Stimulated activated CD4-positive, alpha-beta T cell treated with anti-CD3 and anti-CD28 coated beads, Interleukin-15, amount 100 ng/mL, for 24 hours (primary cell): ENCODE measurements at places on chromosomes 3 and 15.
A peak's percentile ranks its signal among the peaks of the same experiment; 100 is the strongest.

GRCh38 chr3:100975714-100976113 lies 17.5 kb downstream of the ABI3BP start:
- DNase-seq = no peak

- peak; percentile 35 for DNase-seq
These were observed 483 bp downstream of the MEX3B start for GRCh38 chr15:82045179-82045891.

GRCh38 chr3:42500909-42501308 lies 1.5 kb upstream of the VIPR1 start:
- no peak for DNase-seq

GRCh38 chr3:169750665-169751064 lies 14.2 kb downstream of the TERC start:
- DNase-seq = no peak

DNA sequence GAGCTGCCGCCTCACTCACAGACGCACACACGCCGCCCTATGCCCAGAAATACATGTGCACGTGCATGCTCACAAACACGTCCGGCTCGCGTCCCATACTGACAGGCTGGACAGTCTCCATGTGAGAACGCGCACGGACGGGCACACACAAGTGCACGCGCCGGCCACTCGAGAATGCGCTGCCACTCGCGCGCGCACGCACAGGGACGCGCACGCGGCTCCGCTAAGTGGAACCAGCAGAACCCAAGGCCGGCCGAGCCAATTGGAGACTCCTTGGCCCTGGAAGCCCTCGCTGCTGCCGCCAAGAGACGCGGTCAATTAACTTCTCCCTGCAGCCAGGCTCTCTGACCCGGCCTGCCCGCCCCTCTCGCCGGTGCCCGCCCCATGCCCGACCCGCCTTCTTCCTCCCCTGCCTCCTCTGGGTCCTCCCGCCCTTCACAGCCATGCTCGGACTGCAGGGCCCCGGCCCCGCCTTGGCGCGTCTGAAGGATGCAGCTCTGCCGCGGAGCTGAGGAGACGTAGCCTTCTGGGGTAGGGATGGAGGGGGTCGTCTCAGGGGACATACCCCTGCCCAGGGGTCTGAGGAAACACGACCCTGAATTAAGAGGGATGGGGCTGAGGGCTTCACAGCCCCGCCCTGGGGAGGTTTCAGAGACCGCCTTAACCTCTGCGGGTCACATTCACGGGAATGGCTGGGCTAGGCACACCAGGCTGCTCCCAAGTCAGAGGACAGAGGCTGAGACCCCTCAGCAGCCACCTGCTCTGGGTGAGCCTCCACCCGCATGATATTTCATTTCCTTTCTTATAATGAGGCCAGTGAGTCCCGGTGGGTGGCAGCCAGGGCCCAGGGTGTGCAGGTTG lies 15.0 kb downstream of the PTH1R start:
- DNase-seq = peak; percentile 30

DNA sequence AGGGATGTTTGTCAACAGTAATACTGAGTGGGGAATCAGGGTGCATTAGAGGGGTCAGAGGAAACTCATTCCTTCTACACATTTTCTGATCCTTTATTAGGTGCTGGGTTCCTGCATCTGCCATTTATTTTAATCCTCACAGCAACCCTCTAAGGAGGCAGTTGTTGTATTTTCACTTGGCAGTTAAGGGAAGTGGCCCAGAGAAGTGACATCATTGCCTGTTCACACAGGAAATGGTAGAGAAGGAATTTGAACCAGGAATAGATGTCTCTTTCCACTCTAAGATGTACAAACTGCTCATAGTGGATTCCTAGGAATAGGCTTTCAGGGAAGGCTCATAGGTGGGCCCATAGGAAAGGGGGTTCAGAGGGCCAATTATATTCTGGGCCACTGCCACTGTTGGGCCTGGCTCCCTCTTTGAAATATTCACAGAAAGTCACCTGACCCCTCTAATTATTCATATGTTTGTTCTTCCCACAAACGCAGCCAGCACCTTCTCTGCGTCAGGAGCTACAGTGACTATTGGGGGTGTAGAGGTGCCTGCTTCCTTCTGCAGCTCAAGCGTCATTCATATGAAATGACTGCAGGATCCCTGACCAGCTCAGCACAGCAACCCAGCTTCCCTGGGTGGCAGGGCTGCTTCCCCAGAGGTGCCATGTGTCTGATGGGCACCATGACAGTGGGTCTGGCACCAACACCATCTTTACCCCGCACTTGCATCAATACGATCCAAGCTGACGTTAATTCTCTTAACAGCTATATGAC lies 163.9 kb upstream of the SMAD3 start:
- DNase-seq = no peak

GRCh38 chr3:197801891-197802778 lies 11.1 kb downstream of the LRCH3 start:
- DNase-seq = peak; percentile 33

GRCh38 chr3:134794950-134795745 lies at the start of gene EPHB1:
TSS of gene EPHB1 (plus strand) at chr3:134795260.
- DNase-seq = peak; percentile 81

GRCh38 chr3:104519468-104520227 lies 847.1 kb upstream of the ALCAM start:
- no peak for DNase-seq

- DNase-seq = no peak
These were observed 62.6 kb downstream of the DOCK3 start for GRCh38 chr3:50737193-50737905.

- no peak for DNase-seq
These were observed 4.1 kb downstream of the LOXL1 start for GRCh38 chr15:73930371-73930770.

DNA sequence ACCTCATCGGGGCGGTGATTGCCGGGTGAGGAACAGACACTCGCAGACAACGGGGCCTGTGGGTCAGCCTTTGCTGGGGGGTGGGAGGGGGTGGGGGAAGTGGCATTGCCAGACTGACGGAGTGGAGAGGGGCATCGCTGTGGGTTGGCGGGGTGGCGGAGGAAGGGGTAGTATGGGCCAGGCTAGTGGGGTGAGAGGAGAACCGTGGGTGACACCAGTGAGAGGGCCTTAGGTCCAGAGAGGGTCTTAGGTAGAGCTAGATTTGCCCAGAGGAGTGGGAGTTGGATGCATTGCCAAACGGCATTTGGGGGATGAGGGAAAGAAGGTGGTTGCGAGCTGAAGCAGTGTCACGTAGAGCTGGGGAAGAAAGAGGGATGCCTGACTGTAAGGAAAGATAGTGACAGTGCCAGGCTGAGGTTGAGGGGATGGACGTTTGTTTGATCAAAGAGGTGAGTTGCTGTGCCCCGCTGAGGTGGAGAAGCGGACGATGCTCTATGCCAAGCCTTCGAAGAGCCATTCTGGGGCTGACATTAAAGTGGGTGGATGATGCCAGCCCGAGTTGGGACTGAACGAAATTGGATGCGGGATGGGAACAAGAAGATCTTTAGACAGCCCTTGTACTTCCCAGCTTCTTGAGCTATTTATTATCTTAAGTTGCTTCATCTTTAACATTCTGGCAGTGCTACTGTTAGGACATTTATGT lies 572 bp downstream of the DNAJB11 start:
- no peak for DNase-seq

DNA sequence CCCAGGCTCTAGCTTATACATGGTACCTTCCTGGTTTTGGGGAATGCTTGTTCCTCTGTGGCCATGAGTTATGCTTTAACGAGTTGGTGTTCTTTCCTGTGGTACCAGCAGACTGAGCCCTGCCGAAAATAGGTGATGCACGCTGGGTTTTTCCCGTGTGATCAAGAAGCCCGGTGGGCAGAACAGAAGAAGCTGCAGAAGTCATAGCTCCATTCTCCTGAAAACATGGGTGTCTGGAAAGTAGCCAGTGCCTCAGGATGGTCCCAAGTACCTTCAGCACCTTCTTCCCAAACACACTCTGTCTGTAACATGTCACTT lies 25.2 kb downstream of the MAPKBP1 start:
- DNase-seq = no peak

DNA sequence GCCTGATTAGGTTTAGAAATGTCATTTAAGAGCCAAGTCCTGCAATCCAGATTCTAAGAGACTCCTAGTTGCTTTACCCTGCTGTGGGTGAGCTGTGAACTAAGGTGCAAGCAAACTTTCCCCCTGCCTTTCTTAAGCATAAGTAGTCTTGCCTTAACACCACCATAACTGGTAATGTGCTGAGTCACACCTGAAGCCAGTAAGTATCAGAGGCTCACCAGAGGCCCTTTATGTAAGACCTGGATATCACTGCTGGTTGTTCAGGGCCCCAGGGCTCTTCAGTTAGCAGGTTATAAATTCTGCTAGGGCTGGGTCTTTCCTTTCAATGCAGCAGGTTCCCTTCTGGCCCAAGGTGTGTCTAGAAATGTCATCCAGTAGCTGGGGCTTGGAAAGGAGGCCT lies 509.9 kb downstream of the VGLL3 start:
- DNase-seq = no peak

- no peak for DNase-seq
These were observed 126.9 kb upstream of the CHL1 start for GRCh38 chr3:69690-70089.

GRCh38 chr3:25423780-25424588 lies 4.1 kb upstream of the RARB start:
- DNase-seq = no peak

DNA sequence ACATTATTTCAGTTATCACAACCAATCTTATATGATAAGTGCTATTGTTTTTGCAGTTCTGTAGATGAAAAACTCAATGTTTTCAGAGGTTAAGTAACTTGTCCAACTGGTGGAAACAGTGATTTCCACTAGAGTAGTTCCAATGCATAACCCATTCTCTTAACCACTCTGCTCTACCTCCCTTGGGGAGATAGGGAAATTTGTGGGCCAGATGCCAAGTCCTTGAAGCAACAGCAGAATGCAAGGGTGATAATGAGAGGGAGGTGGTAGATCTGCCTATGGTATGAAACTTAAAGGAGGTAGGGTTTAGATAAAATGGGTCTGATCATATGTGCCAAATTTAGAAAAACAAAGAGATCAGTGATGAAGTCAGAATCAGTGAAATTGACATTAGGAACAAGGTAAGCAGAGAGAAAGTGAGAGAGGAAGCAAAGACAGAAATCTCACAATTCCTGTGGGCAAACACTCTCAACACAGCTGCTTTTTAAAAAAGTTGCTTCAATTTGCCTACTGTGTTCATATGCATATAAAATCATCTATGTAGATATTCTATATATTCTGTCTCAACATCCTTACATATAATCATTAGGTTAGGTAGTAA lies 50.5 kb upstream of the UBP1 start:
- no peak for DNase-seq

DNA sequence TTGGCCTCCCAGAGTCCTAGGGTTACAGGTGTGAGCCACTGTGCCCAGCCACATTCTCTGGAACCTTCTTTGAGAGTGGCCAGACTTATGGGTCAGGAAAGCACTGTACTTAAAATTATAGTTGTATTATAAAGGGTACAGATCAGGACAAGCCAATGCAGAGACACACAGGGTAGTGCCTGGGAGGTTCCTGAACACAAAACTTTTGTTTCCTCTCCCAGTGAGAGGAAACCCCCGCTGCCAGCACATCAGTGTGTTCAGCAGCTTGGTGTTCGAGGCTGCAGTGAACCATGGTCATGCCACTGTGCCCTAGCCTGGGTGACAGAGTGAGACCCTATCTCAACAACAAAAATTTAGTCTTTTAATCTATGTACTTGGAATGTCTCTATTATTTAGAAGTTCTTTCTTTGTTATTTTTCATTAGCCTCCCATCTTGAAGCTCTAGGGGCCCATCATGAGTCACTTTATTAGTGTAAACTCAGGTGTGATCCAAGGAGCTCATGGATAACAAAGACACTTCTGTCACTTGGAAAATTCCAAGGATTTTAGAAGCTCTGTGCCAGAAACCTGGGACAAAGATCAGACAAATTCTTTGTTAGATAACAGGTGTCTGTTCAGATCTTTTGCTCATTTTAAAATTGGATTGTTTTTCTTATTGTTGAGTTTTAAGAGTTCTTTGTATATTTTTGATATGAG lies 7.8 kb downstream of the BLOC1S6 start:
- no peak for DNase-seq

DNA sequence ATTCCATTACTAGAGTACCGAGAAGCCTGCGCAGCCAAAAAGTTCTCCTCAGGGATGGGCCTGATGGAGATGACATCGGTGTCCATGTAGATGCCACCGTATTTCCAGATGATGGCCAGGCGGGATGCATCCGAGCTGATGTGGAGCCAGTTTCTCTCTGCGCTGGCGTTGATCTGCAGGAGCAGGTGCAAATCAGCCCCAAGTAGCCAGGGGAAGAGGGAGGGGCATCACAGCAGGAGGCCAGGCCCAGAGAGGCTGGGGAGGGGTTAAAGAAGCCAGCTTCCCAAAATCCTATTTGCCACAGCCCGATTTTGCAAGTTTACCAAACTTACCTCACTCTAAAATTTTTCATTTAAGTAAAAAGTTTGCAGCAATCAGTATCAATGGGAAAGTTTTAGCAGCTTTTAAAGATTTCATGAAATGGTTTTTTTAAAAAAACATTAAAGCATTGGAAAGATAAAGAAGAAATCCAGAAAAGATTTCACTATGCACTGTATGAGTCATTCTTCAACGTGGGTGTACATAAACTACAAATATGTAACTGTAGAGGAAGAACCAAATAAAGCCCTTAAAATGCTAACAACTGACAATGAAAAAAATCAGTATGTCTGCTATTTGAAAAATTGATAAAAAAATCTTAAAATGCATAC lies 7.4 kb downstream of the A4GNT start:
- no peak for DNase-seq

DNA sequence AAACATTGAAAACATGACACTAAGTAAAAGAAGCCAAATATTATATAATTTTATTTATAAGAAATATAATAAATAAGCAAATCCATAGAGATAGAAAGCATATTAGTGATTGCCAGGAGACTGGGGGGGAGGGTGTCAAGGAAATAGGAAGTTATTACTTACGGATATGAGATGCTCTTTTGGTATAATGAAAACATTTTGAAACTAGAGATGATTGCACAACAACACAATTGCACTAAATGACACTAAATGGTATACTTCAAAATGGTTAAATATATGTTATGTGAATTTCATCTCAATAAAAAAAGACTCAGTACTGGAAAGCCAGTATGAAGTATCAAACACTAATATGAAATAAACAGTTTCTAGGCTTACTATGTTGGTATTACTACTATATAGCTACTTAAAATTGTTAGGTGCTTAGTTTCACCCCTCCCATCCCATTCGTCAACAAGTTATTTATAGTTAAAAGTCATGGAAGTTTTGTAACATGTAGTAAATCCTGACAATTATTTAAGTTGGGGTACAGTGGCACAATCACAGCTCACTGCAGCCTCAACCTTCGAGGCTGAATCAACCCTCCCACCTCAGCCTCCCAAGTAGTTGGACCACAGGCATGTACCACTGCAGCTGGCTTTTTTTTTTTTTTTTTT lies 43.7 kb downstream of the STAG1 start:
- no peak for DNase-seq

DNA sequence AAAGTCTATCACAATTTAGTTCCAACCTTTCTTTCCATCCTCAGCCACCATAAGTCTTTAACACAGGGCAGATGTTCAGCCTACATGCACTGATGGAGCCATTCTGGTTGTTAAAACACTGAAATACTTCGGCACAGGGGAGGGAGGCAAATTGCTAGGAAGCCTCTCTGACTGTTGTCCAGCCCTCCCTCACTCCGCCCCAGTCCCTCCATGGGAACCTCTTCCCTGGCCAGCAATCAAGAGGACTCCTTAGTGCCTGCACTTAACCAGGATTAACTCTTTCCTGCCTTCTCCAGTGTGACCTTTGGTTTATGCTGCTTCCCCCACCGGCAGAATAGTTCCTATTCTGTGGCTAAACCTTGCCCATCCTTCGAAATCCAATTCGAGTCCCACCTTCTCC lies 47.0 kb upstream of the USP3 start:
- no peak for DNase-seq
